ENCODE measurements at places on chromosomes 13 and 19.
A peak's percentile ranks its signal among the peaks of the same experiment; 100 is the strongest.

GRCh38 chr13:31282741-31283455, 83.1 kb downstream of the B3GLCT start:
- no peak for DNase-seq

- no peak for DNase-seq
These were observed 563 bp upstream of the GNG7 start for GRCh38 chr19:2703077-2703437.

- DNase-seq: peak; percentile 78
These were observed 12.9 kb downstream of the CFD start for GRCh38 chr19:872266-872951.

- DNase-seq: no peak
These were observed 4.6 kb upstream of the ZNF587B start for GRCh38 chr19:57825511-57825910.

GRCh38 chr13:48493851-48494250, 39.0 kb downstream of the RCBTB2 start:
- no peak for DNase-seq

- DNase-seq: no peak
These were observed 447.6 kb downstream of the SUCLA2 start for GRCh38 chr13:47553329-47553977.

- DNase-seq: peak; percentile 100
These were observed at the start of gene ALKBH6 for GRCh38 chr19:36014012-36014924. Gene ALKBH6 (minus strand): TSS chr19:36014213. CDS start chr19:36013397, 816 bp downstream.

DNA sequence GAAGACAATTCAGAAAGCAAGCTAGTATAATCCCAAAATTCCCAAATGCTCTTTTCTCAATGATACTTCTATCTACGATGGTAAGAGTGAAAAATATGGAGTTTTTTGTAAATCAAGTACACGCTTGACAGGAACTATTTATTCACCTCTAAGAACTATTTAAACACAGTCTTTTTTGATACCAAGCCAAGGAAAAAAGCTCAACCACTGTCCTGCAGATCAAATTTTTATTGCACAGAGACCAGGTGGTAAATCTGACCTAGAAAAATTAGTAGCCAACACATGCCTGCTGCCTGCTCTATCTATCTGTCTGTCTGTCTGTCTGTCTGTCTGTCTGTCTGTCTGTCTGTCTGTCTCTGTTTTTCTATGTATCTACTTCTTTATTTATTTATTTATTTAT, 292.2 kb downstream of the MZT1 start:
- no peak for DNase-seq

- DNase-seq: no peak
These were observed 44.8 kb downstream of the RBM26 start for GRCh38 chr13:79361299-79361698.

DNA sequence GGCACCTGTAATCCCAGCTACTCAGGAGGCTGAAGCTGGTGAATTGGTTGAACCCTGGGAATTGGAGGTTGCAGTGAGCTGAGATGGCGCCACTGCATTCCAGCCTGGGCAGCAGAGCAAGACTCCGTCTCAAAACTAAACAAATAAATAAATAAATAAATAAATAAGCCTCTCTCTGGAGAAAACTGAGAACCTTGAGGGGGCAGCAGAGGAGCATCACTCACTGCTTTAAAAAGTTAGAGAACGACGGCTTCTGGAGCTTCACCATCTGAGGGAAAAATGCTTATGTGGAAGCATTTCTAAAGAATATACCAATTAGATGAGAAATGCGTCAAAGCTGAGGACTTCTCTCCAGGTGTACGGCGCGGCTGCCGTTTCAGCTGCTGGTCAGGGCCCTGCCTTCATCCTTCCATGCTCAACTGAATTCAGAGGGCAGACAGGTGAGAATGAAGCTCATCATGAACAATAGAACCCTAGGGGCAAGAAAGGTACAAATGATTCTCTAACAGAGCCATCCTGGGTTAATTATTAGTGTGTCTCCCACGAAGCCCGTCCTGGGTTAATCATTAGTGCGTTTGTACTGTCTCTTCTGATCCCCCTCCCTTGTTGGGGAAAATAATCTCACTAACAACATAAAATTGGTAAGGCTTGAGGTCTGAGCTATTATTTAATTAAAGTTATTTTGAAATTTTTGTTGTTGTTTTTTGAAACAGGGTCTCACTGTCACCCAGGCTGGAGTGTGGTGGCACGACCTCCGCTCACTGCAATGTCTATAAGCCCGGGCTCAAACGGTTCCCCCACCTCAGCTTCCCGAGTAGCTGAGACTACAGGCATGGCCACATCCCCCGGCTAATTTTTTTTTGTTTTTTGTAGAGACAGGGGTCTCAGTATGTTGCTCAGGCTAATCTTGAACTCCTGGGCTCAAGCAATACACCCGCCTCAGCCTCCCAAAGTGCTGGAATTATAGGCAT, 80.1 kb downstream of the IPO5 start:
- DNase-seq: no peak
